ENCODE measurements at places on chromosomes 3 and 15.

- no peak for DNase-seq
Measured at GRCh38 chr3:24096695-24097290, 151.7 kb downstream of the NR1D2 start.

DNA sequence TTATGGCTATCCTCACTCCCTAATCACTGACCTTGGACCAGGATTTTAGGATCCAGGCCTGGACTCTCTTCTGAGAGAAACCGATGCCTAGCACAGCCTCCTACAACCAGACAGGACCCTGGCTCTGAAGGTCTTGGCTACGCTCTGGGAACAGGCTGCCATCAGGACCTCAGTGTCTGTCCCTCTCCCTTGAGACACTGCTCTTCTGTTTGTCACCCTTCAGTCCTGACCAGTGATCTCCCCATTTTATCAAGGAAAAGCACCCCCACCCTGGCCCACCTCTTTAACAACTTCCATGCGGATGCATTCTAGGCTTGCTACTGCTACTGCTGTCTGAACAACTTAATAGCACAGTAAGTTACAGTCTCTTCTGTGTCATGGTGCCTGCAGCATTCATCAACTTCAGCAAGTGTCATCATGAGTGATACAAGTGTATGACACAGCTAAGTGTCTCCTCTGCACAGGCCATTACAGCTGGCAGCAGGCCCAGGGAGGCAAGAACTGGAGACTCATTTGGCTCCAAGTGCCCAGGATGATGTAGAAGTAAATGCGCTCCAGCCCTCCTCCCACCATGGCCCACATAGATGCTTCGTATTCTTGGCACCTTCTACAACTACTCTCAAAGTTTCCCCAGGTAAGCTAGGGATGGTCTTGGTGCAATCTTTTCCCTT lies 302.4 kb downstream of the EPHB1 start:
- DNase-seq: no peak

- no peak for DNase-seq
Measured at GRCh38 chr3:182954553-182955235, 25.6 kb downstream of the DCUN1D1 start.

- DNase-seq: no peak
Measured at GRCh38 chr3:51024765-51025632, 350.3 kb downstream of the DOCK3 start.

DNA sequence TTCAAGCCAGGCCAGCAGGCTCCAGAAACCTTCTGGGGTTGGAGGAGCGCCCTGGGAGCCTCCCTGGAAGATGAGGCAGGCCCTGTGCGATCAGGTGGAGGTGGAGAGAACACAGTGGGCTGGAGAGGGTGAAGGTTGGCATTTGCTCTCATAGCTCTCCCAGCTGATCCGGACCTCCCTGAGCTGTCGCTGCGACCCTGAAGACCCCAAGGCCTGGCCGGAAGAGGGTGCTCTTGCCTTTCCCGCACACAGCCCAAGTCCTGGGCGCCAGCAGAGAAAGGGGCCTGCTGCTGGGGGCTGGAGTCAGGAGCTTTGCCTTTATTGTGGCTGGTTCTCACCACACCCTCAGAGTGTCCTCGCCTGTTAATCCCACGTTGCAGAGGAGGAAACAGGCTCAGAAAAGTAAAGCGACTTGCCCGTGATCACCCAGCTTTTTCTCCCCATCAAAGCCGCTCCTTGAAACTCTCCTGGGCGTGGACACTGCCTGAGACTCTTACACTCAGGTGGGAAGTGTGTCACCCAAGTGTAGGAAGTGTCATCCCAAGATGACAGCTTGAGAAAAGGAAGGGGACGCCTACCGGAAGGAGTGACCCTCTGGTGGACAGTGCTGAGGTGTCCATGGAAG lies 8.6 kb upstream of the RPL29 start:
- DNase-seq: no peak

DNA sequence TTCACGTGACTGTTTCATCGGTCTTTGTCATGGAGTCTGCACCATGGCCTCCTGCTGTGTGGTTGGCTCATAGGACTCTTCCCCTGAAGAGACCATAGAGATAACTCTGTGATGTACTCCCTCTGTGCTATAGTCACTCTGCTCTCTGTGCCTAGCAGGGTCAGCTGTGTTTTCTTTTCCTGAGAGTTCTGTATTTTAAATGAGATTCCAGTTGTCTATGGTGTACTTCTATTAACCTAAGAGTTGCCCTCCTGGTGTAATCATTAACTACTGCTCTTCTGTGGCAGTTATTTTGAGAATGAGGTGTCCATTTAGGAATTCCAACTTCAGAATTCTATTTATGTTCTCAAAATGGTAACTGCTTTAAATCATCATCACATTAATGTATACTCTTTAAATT lies 114.5 kb upstream of the ARPP21 start:
- DNase-seq: no peak

GRCh38 chr3:61092870-61093269 lies 158.4 kb downstream of the FHIT start:
- no peak for DNase-seq

GRCh38 chr3:53989946-53990345 lies 98.3 kb upstream of the SELENOK start:
- no peak for DNase-seq

- no peak for DNase-seq
Measured at GRCh38 chr3:30642849-30643361, 36.5 kb downstream of the TGFBR2 start.

- DNase-seq: no peak
Measured at GRCh38 chr3:142947799-142948575, 15.5 kb downstream of the PAQR9 start.

GRCh38 chr15:38524156-38524555 lies 40.5 kb downstream of the RASGRP1 start:
- DNase-seq: no peak

GRCh38 chr3:172201870-172202236 lies 162.5 kb downstream of the FNDC3B start:
- DNase-seq: no peak

GRCh38 chr3:112308151-112308911 lies 14.3 kb upstream of the SLC9C1 start:
- DNase-seq: no peak

DNA sequence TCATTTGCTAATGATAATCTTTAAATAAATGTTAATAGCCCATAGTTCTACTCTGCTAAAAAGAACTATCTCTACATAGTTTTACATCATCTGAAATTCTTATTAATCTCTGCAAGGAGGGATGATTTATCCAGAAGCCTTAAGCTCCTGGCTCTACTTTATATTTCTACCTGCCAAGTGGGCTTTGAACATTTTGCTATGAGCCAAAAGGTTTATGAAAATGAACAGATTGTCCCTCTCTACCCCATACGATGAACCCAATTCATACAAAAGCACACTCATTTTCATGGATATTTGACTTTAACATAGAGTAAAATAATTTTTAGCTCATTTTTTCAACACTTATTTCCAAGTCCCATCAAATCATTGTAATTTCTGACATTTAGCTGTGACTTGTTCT lies 611.0 kb downstream of the NSUN3 start:
- DNase-seq: no peak

GRCh38 chr15:47610736-47611135 lies 106.6 kb upstream of the SEMA6D start:
- no peak for DNase-seq

DNA sequence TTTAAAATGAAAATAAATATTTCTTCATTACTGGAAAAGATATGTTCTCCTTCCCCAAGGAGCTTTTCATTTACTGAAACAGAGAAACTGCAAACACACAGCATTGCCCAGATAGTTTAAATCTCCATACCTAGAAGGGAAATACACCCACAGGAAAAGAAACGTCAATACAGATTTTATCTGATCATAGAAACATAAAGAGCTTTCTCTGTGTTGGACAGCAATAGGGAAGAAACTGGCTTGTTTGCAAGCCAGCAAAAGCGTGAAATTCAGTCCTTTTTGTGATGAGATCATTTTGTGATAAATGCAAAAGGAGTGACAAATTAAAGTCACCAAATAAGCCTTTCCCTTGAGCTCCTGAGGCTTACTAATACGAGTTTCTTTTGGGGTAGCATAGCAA lies 398.0 kb downstream of the TIGIT start:
- no peak for DNase-seq

- DNase-seq: no peak
Measured at GRCh38 chr3:54746722-54747121, 181.1 kb downstream of the LRTM1 start.

DNA sequence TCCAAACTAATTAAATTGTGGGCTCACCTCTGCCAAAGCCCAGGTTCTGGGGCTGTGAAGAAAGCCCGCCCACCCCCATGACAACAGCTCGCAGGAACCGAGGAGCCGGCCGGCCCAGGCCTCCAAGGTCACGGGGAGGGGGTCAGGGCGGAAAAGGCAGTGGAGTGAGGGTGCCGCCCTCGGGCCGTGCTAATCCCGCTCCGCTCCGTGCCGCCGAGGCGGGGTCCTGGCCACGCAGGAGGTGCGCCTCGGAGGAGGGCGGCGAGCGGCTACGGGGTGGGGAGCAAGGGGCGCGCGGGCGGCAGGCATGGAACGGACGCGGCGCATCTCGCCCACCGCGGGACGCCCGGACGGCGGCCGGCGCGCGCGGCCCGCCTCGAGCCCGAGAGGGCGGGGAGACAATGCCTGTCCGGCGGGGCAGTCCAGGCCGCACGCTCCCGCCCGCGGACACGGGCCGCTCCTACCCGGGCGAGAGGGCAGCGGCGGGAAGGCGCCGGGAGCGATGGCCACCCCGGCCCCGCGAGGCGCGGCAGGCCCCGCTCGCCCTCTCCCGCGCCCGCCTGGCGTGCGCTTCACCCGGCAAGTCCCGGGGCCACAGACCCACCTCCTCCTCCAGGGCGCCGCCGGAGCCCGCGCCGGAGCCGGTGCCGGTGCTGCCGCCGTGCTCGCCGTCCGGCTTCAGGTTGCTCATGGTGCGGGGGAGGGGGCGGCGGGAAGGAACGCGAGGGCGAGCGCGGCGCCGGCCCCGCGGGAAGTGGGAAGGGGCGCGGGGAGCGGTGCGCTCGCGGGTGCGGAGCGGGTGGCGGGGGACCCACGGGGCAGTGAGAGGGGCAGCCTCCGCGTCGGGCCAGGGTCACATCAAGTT lies 528 bp downstream of the RBPMS2 start:
- no peak for DNase-seq

GRCh38 chr3:197713477-197713822 lies 23.3 kb downstream of the RUBCN start:
- no peak for DNase-seq

DNA sequence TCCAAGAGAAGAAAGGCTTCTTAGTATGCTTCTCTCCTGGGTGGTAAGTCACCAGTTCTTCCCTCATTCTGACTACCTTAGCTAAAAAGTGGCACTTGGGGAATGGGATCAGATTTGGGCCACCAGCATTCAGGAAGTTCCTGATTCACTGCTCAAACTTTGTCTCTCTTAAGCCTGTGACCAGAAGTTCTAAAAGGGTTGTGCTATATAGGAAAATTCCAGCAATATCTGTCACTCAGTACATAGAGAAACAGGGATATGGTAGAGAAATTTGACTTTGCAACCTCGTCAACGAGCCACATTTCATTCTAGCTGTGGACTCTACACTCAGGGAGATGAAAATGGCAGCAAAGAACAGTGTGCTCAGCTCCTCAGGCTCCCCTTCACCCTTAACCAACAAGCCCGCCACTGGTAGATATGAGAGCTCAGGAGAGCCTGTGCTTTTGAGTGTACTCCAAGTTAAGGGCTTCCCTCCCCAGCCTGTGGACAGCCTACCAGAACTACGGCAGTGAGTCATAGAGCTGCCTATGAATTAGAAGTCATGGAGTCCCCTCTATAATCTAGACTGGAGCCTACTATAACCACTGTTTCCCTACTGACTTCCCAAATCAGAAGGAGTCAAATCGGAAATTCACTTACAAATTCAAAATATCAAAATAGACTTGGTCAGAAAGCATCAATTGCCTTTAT lies 52.6 kb upstream of the MYO5C start:
- no peak for DNase-seq

DNA sequence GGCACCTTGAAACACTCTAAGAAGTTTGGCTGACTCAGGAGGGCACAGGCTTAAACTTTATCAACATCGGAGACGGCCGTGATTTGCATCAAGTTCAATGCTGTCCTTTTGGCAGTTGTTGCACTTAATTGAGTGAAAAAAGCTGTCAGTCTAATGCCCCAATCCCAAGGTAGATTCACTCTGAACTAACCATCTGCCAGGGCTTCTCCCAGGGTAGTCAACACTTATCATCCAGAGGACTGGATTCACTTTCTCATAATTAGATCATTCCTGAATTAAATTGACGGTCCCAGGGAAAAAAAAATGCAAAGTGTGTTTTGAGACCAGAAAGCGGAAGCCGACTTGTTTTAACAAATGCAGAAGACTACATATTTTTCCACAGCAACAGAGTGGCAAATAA lies 28.5 kb downstream of the RORA start:
- DNase-seq: no peak

DNA sequence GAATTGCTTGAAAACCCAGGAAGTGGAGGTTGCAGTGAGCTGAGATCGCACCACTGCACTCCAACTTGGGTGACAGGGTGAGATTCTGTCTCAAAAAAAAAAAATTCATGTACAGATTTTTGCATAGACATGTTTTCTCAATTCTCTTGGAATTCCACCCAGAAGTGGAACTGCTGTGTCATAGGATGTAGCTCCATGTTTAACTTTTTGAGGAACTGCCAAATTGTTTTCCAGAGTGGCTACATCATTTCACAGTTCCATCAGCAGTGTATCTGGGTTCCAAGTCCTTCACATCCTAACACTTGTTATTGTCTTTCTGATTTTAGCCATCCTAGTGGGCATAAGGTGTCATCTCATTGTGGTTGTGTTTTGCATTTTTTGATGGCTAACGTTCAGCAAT lies 9.9 kb downstream of the CAPN7 start:
- DNase-seq: no peak

DNA sequence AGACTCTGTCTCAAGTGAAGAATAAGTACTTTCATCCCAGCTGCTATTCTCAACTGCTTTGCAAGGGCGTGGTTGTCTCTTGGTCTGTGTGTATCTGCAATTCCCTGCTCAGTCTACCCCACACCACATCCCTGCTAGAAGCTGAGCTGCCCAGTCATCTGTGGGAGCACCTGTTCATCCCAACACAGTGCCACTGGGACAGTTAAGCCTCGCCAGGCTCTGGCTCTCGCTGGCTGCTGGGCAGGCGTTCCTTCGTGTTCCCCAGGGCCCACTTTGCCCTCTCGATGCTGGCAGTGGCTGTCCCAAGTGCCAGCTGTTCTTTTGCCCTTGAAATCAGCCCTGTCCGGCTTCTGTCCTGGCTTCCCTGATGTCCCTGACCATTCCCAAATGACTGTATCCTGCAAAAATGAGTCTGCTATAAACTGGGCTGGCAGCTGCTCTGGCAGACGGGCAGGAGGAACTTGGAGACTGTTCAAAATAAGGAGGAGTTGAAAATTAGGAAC lies 91.6 kb upstream of the KLHL25 start:
- DNase-seq: no peak

- no peak for DNase-seq
Measured at GRCh38 chr3:157098823-157099185, 61.1 kb downstream of the CCNL1 start.

- DNase-seq: no peak
Measured at GRCh38 chr3:119420196-119420595, 43.2 kb downstream of the TMEM39A start.

- DNase-seq: no peak
Measured at GRCh38 chr15:78000091-78000926, 77.2 kb downstream of the TBC1D2B start.

- no peak for DNase-seq
Measured at GRCh38 chr3:98376631-98377030, 13.8 kb upstream of the OR5K3 start.

Data from cortex of kidney (tissue), 1 donor.